ENCODE measurements at places on chromosomes 13 and 19.
A peak's percentile ranks its signal among the peaks of the same experiment; 100 is the strongest.

- DNase-seq = no peak
Measured at GRCh38 chr13:21929400-21929799, 258.5 kb downstream of the FGF9 start.

DNA sequence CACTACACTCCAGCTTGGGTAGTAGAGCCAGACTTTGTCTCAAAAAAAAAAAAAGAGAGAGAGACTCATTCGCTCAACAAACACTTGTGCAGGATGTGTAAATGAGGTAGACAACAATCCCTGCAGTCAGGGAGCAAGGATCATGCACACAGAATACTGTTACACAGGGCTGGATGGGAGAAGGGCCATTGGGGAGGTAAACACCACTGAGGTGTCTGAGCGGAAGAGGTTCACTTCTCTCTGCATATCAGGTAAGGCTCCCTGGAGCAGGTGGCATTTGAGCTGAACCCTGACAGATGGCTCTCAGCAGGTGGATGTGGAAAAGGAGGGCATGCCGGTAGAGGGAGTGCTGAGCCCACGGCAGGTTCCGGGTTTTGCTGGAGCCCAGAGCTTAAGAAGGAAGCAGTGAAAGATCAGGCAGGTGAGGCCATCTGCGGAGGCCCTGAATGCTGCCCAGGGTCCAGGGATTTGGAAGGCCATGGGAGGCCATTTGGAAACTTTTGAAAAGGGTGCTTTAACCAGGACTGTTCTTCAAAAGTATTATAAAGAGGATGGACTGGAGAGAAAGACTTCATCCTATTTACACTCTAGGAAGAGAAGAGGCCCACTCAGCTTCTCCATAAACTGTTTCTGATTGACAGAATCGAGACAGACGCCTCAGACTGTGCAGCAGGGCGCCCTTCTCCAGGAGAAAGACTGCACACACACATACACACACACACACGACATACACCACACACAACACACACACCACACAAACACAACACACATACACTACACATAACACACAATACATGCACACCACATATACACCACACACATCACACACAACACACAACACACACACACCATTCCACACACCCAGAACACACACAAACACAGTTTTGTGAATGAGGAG lies 199.4 kb downstream of the USP12 start:
- peak; percentile 23 for DNase-seq

DNA sequence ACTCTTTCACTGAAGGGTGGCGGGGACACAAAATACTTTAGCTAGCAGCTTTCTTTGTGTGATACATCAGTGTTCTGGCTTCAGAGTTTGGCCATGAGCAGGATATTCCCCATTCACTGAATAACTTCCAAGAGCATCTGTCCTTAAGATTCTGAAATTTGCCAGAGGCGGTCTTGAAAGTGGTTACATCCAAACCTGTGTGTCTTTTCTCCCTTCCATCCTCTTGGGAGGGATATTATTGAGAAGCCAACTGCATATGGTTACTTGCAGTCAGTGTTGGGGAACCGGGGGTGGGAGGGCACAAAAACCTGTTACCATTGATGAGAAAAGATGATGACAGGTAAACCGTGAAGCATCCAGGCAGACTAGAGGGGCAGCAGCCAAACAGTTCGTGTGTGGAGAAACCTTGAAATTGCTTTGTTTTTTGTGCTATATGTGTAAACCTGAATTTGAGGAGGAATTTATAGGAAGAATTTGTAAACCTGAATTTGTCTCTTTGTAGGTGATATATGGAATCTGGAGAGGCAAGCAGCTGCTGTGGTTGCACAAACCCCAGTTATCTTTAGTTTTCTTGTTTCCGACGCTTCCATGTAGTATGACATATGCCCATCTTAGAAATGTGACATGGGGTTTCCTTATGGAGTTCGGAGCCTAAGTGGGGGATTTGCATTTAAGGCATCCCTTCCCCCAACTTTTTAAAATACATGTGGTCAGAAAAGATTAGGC lies 104.8 kb downstream of the WDFY2 start:
- DNase-seq = no peak

DNA sequence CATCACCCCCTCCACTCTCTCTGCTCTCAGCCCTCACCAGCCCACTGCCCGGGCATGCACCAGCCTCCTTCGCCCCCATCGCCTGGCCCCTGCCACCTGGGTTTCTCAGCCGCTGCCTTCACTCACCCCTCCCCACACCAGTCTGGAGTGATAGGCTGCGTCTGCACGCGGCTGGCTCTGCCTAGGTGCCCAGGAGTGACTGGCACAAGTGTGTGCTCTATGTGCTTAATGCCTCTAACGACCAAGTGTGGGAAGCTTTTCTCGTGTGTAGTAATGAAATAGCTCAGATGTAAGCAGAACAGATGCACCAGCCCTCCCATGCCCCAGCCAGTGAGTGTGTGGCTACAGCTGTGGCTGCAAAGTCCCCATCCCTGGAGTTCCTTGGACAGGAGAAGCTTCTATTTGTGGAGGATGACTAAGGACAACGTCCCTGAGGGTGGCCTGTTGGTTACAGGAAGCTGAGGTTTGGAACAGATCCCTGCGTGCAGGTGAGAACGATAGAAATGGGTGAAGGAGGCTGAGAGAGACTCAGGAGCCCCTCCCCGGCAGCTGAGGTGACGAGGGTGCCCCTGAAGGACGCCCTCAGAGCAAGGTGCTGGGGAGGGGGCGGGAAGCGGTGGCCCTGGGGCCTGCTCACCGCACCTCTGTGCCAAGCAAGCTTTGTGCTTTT lies 35.6 kb downstream of the ATP11A start:
- no peak for DNase-seq

- DNase-seq = no peak
Measured at GRCh38 chr13:85536706-85537105, 262.5 kb downstream of the SLITRK6 start.

DNA sequence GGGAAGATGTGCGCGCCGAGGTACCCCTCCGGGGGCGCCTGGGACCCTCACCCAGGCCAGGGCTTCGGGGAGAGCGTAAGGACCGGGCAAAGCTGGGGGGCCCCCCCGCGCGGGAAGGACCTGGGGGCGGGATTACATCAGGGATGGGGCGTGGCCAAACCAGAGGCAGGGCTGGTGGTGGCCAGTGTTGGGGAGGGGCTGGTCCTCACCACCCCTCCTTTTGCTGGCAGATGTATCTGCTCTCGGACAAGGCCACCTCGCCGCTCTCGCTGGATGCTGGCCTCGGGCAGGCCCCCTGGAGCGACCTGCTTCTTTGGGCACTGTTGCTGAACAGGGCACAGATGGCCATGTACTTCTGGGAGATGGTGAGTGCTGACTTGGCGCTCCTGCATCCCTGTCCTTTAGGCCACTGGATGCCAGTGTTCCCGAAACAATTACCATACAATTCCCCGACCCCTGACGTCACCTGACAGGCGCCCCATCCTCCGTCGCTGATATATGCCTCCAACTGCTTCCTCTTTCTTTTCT lies 25.3 kb downstream of the TRPM4 start:
- DNase-seq = no peak

DNA sequence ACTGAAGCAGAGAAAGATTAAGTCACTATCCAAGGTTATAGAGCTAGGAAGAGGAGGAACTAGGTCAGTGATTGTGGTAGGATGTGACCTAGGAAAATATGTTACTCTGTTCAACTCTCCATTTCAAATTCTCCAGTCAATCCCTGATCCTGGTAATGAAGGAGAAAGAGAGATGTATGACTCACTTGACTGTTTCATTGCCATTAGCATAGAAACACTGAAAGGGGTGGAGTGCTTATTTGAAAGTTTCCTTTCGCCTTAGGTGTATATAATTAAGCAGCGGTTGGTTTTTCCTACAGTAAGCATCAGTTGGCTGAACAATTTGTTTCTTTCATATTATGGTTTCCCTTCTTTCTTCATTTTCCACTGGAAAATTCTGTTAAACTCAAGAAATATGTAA lies 198.1 kb upstream of the CSNK1A1L start:
- DNase-seq = no peak

- no peak for DNase-seq
Measured at GRCh38 chr19:35231956-35232645, 3.6 kb upstream of the FAM187B start.

- no peak for DNase-seq
Measured at GRCh38 chr13:74168263-74168675, 34.1 kb upstream of the KLF12 start.

All from CD4-positive, alpha-beta T cell treated with Interleukin-1 beta for 1 hour (primary cell).